ENCODE measurements at places on chromosomes 6 and 20.
A peak's percentile ranks its signal among the peaks of the same experiment; 100 is the strongest.

GRCh38 chr20:64161356-64162238, 2.7 kb upstream of the MYT1 start:
- no peak for DNase-seq

DNA sequence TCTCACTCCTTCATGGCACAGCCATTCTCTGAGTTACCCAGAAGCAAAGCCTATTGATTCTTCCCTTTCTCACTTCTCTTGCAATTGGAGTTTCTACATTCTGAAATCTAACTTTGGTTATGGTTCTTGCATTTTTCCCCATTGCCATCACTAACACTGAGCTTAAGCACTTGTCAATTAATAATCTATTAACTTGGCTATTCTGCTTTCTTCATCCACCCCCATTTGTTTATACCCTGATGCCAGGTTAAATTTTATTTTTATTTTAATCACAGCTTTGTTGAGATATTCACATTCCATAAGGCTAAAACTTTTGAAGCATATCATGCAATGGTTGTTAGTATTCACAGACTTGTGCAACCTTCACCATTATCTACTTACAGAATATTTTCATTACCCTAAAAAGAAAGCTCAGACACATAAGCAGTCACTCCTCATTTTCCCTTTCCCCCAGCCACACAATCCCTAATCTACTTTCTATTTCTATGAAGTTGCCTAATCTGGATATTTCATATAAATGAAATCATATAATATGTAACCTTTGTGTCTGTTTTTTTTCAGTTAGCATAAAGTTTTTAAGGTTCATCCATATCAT, 222.3 kb downstream of the UBE3D start:
- no peak for DNase-seq

GRCh38 chr6:11482616-11483015, 54.9 kb upstream of the TMEM170B start:
- DNase-seq: no peak

DNA sequence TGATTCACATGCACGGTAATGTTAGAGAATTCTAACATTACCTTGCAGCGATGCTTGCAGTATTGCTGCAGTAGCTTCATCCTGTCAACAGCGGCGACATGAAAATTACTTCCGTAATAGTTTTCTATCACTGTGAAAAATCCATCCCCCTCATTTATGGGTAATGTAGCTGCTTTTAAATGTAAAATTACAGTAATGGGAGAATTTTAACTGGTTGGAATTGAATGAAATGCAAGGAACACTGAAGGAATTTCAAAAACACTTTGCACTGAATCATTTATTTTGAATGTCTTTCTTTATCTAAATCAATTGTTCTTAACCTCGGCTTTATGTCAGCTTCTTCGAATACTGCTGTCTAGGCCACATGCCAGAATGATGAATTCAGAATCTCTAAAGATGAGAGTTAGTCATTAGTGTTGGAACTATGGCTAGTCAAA, 102.4 kb upstream of the HIVEP1 start:
- DNase-seq: no peak

DNA sequence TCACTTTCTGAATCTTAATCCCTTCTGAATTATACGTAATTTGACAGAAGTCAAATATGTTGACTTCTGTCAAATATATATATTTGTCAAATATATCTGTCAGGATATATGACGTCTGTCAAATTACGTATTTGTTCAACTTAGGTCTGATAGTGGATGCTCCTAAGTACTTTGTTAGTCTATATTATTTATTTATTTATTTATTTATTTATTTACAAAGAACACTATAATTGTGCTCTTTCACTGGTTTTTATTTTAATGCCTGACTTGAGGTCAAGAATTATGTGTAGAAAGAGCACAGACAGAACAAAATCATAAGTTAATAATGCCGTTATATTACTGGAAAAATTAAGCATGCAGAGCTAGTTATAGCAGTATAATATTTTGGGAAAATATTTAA, 81.2 kb downstream of the UST start:
- DNase-seq: no peak

DNA sequence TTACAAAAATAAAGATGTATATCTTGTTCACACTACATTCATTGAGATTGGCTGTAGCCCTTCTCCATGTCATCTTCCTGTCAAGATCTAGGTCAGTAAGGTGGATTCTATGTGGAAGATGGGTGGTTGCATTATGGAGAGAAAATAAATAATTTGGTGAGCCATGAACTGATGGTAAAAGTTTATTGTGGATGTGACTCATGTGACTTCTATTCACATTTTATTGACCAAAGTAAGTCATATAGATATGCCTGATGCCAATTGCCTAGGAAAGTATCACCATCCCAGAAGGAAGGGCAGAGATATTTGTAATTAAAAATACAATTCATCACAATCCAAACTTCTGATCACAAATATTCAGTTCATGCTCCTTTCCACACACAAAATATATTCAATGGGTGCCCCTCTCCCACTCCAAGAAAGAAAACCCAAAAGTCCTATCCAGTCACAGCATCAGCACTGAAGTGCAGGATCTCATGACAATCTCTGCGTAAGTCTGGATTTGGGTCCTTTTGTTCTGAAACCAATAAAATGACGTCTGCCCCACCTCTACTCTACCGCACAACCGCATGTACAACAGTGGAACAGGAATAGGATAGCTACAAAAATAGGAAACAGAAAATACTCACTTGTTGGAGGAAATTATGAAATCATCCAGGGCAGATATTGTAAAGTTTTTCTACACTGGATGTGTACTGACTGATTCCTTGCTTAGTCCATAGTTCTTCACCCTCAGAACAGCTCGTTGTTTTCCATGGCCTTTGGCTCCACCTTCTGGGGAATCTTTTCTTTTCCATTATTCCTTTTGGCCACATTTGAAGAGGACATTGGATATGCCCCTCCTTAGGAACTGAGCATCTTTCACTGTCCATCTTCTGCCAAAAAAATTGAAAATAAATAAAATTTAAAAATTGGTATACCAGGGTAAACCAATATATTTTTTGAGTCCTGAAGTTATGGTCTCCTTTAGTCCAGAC, 16.1 kb upstream of the SLC17A3 start:
- DNase-seq: no peak

DNA sequence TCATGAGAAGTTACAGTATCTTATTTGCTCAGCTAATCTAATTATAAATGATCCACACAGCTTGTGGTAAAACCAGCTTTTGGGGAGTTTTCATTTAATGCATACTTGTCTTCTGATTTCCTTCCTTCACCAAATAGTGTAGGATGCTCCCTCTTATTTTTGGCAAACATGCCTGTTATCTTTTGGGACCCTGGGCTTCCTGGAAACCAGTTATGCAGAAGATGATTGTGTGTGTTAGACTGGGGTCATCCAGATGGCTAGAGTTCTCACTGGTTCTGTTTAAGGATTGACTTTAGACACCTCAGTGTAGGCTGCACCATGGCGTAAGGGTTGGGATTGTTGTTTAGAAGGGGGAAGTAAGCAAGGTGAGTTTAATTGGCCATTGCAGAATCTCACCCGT, 61.3 kb downstream of the PTPN1 start:
- DNase-seq: no peak

DNA sequence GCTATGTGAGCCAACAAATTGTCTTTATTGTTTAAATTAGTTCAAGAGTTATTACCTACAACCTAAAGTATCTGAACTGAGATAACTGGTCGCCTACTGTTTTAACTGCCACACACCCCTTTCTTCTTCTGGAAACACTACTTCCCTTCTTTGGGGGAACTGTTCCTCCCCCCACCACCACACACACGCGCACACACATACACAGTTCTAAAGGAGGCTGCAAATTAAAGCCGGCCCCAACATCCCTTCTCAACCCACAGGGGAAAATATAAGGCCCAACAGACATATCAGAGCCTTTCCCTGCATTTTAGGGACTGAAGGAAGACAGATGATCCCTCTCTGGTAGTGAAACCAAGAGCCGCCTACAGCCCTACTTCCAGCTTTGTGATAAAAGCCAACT, 348.0 kb upstream of the JARID2 start:
- DNase-seq: no peak

GRCh38 chr6:80302716-80303115, 196.2 kb downstream of the BCKDHB start:
- DNase-seq: no peak

GRCh38 chr20:39081255-39081654, 119.1 kb downstream of the DHX35 start:
- DNase-seq: peak; percentile 60

- DNase-seq: no peak
Measured at GRCh38 chr6:149060985-149061760, 256.3 kb upstream of the TAB2 start.

- DNase-seq: no peak
Measured at GRCh38 chr20:15854911-15855310, 718.3 kb downstream of the KIF16B start.

DNA sequence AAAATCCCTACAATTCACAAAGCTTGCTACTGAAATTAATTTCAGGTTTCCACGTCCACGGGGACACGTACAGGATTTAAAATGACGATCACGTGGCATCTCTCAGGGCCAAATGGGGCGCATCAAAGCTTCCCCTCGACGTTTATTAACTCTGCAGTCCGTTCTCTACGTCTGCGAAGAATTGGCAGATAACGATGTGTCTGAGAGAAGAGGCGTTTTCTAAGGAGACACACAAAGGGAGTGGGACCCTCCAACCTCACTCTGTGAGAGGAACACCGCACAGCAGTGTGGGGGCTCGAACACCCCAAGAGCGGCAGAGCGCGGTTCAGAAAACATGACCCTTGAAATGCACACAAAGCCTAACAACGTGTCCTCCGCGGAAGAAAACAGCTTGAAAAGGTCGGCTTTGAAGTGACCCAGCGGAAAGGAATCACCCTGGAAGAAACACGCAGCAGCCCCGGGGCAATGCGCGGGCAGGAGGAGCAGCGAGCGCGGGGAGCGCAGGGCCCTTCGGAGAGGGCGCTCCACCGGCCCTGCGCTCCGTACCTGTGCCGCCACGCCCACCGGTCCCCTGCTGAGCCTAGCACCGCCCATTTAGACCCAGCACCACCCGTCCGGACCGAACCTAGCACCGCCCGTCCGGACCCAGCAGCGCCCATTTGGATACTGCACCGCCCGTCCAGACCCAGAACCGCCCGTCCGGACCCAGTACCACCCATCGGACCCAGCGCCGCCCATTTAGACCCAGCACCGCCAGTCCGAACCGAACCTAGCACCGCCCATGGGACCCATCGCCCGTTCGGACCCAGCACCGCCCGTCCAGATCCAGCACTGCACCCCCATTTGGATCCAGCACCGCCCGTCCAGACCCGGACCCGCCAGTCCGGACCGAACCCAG, 1.1 kb upstream of the AFDN start:
- no peak for DNase-seq

- peak; percentile 21 for DNase-seq
Measured at GRCh38 chr20:2899243-2899642, 26.0 kb downstream of the PTPRA start.

DNA sequence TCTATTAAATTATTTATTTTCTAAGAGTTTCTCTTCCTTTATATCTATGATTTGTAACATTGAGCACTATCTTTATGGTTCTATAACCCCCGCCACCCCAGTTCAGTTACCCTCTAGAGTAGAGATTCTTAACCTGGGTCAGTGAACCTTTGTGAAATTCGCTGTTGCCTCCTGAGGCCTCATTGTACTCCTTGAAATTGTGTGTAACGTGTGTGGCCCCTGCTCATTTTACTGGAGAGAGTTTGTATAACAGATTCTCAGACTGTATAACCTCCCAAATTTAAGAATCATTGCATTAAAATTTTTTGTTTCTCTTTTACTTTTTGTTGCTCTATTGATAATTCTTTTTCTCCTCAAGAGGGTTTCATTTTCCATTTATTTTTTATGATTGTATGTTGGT, 65.3 kb downstream of the ADGRG6 start:
- DNase-seq: no peak

GRCh38 chr6:4008324-4009047, 70.5 kb downstream of the FAM217A start:
- no peak for DNase-seq

DNA sequence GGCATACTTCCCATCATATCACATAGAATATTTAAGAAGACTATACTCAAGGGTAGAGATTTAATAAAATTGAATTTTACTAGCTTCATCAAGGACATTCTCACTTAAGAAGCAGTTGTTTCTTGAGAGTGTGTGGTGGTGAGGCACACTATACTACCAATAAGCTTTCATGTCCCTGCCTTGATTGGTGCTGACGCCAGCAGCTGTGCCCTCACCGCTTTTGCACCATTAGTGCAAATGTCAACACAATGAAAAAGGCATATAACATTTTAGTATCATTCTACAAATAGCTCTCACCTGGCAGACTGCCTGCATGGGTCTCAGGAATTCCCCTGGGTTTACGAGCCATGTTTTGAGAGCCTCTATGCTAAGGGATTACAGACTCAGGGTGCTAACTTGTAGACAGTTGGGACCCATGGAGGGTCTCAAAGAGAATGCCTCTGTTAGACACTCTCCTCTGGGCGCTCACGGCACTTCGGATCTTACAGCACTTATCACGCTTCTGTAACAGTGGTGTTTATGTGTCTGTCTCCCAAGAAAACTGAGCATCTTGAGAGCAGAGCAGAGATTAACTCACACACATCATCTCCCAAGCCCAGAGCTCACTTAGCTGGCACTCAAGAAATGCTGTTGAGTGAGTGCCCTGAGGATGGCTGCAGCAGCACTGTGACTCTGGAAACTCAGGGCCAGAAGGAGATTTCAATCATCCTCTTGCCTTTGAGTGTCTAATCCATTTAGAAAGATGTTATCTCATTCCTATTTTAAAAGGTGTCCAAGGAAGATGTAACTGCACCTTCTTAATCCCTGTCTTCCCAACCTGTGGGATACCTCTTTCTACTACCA, 143.3 kb upstream of the GPR6 start:
- no peak for DNase-seq

DNA sequence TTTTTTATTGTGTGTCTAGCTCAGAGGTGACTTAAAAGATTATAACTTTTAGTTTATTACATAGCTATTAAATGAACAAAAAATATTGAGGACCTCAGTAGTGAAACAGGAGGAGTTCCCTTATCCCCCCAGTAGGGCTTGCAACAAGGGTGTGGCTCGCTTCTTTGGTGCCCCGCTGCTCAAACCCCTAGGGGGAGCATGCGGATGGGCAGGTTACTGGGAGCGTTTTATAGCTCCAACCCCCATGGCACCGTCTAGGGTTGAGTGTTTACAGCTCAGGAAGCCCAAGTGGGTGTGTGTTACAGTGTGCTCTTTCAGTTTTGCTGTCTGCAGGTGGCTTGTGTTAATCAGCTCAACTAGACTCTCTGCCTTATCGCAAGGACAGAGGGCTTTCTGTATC, 1513.7 kb downstream of the GRIK2 start:
- no peak for DNase-seq

DNA sequence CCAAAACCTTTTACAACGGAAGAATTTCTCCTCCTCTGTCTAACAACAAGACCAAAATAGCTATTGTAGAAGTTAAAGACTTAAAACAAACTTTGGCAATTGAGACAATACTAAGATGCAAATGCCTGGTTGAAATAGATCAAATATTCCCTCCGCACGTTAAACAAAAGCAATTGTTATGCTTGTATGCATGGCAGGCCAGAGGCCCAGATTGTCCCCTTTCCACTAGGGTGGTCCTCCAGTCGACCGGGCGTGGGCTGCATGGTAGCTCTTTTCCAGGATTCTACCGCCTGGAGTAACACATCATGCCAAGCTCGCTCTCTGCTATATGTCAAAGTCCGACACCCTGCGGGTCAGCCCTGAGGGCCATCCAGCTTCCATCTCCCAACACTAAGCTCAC, 234.7 kb downstream of the RNGTT start:
- no peak for DNase-seq

- DNase-seq: no peak
Measured at GRCh38 chr6:2344319-2344905, 99.0 kb upstream of the GMDS start.

- DNase-seq: no peak
Measured at GRCh38 chr20:43820731-43821330, 93.8 kb upstream of the TOX2 start.

- no peak for DNase-seq
Measured at GRCh38 chr6:140535511-140535910, 1161.1 kb upstream of the CITED2 start.
